Heart left ventricle (tissue), 16 donors: ENCODE measurements at places on chromosomes 7 and 10.

DNA sequence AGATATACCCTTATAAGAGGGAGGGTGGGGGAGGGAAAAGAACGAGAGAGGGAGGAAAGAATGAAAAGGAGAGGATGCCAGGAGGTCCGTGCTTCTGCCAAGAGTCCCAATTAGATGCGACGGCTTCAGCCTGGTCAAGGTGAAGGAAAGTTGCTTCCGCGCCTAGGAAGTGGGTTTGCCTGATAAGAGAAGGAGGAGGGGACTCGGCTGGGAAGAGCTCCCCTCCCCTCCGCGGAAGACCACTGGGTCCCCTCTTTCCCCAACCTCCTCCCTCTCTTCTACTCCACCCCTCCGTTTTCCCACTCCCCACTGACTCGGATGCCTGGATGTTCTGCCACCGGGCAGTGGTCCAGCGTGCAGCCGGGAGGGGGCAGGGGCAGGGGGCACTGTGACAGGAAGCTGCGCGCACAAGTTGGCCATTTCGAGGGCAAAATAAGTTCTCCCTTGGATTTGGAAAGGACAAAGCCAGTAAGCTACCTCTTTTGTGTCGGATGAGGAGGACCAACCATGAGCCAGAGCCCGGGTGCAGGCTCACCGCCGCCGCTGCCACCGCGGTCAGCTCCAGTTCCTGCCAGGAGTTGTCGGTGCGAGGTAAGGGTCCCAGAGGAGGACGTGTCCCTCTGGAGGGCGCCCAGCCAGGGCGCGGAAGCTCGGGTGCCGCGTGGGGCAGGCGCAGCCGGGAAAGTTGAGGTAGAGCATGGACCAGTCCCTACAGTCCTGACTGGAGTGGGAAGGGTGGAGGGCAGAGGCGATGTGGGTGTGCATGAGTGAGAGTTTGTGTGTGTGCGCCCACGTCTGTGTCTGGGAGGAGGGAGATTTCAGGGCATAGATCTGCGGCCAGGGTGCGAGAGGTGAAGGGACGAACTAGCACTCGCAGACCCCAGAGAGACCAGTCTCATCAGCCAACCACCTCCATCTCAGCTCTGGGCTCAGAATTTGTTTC lies 844 bp downstream of the GRM3 start:
- no peak for DNase-seq

- DNase-seq, result no peak
Measured at GRCh38 chr7:132501956-132502355, 74.3 kb downstream of the PLXNA4 start.

DNA sequence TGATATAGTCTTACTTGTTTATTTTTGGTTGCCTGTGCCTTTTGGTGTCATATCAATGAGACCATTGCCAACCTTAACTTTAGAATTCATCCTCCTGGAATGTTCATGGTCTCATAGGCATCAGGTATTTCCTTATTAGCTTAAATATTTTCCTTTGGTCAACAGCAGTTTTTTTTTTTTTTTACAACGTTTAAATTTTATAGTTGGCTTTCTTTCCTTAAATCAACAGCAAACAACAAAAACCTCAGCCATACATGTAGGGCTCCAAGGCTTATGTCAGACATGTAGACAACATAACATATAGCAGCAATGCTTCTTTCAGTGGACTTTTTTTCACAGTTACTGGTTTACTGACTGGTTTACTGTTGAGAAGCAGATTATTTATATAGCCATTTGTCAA lies 22.7 kb downstream of the ENTPD7 start:
- DNase-seq, result no peak

- DNase-seq, result no peak
Measured at GRCh38 chr7:20786421-20786778, 286 bp downstream of the SP8 start.
